ENCODE measurements at places on chromosomes 2 and 18. TPM values are rescaled to one million over a fixed set of nuclear protein-coding genes. Genes with fewer than 3 reads are reported as not detected.

DNA sequence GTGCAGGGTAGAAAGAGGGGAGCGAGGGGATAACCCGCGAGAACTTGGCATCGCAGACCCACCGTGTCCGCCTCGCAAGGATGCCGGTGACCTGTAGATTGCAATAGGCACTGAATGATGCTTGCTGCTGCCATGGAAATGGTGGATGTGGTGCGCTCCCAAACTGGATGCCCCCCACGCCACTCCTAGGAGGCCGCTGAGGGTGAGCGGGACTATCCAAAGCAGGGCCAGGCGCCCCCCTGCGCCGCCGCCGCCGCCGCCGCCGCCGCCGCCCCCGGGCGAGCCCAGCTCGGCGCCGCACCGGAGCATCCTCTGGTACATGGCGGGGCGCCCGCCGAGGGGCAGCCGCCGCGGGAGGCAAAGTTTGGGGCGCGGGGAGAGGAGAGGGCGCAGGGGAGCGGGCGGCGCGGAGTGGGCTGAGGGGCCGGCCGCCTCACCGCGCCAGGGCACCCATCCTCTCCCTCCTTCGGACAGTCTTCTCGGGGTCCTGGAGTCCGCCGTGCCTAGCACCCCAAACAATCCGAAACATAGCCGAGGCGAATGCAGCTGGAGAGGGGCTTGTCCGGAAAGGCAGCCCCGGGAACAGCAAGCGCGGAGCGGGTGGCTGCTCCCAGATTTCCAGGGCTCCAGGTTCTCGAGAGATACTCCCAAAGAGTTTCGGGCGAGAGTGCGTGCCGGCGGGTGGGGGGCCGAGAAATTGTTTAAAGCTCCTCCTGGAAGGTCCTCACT is 685.1 kb downstream of the NRXN1 start:
- DNase-seq = no peak

DNA sequence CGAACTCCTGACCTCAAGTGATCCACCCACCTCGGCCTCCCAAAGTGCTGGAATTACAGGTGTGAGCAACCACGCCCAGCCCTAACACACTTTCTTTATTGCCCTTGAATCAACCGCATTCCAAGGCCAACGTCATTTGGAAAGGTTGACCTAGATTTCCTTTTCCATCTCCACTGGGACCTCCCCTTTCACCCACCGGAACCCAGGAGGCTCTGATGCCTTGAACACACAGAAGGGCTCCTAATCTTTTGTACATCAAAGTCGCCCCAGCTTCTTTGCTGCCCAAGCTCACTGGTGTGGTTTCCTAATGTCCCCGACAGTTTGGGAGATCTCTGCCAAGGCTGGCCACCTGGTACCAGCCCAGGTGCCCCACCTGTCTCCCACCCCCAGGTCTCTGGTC is 46.2 kb upstream of the CAB39 start:
- DNase-seq = no peak

Gene HOXD1
- polyA plus RNA-seq = 9.1 TPM

Gene MDH1B
- 13.1 TPM for polyA plus RNA-seq

Gene CFAP65
- 1.1 TPM for polyA plus RNA-seq
